Uterine smooth muscle cell (primary cell): ENCODE measurements at places on chromosomes 2 and 18. TPM values are rescaled to one million over a fixed set of nuclear protein-coding genes. Genes with fewer than 3 reads are reported as not detected.

The LOXL3 gene
- 12.1 and 28.0 TPM in 2 replicates for total RNA-seq

The APOB gene
- under 0.01 TPM in 2 replicates for total RNA-seq

The CHRND gene
- not detected in 2 replicates for total RNA-seq

The ZRANB3 gene
- total RNA-seq = 11.2 and 13.2 TPM in 2 replicates

The UNC80 gene
- total RNA-seq = under 0.01 TPM in 1 of 2 replicates, not detected in the other

The RND3 gene
- total RNA-seq = 1,131 and 2,039 TPM in 2 replicates

The PIEZO2 gene
- total RNA-seq = 0.12 and 0.44 TPM in 2 replicates

The REG3A gene
- not detected in 2 replicates for total RNA-seq

The SIX2 gene
- total RNA-seq = 1.00 and 1.1 TPM in 2 replicates

The DSG1 gene
- total RNA-seq = not detected in 2 replicates

The DSC1 gene
- not detected in 2 replicates for total RNA-seq

The BMP10 gene
- not detected in 2 replicates for total RNA-seq

The OTOS gene
- not detected in 2 replicates for total RNA-seq

The DHRS9 gene
- not detected in 2 replicates for total RNA-seq

The ABCG5 gene
- total RNA-seq = not detected in 2 replicates

The GDF7 gene
- 4.0 and 4.1 TPM in 2 replicates for total RNA-seq

The KCNJ13 gene
- total RNA-seq = not detected in 2 replicates

The DIS3L2 gene
- 21.9 and 25.8 TPM in 2 replicates for total RNA-seq

The PROM2 gene
- 0.11 and 0.25 TPM in 2 replicates for total RNA-seq

The MALL gene
- total RNA-seq = 18.1 and 59.2 TPM in 2 replicates

The PIKFYVE gene
- total RNA-seq = 38.1 and 44.8 TPM in 2 replicates

The HRH4 gene
- total RNA-seq = under 0.01 and 0.12 TPM in 2 replicates

The DTNA gene
- 12.5 and 17.2 TPM in 2 replicates for total RNA-seq

The CRYGD gene
- total RNA-seq = not detected in 2 replicates

The COLEC12 gene
- 7.2 and 13.2 TPM in 2 replicates for total RNA-seq

The WDR7 gene
- 27.6 and 30.3 TPM in 2 replicates for total RNA-seq

The ANKRD30BL gene
- total RNA-seq = not detected in 2 replicates

The DPYSL5 gene
- total RNA-seq = not detected in 2 replicates

The SKOR2 gene
- not detected in 2 replicates for total RNA-seq

The FBXO48 gene
- total RNA-seq = 0.37 and 0.66 TPM in 2 replicates

The XDH gene
- under 0.01 and 1.2 TPM in 2 replicates for total RNA-seq

The KCNG2 gene
- not detected in 2 replicates for total RNA-seq

The CCDC68 gene
- 1.8 and 1.9 TPM in 2 replicates for total RNA-seq

The MOGAT1 gene
- not detected in 2 replicates for total RNA-seq

The VWA3B gene
- total RNA-seq = not detected in 2 replicates

The KCNG3 gene
- under 0.01 TPM in 2 replicates for total RNA-seq

The SERPINB3 gene
- total RNA-seq = not detected in 2 replicates

The CDH20 gene
- under 0.01 TPM in 1 of 2 replicates, not detected in the other for total RNA-seq

The LMAN2L gene
- 24.0 and 33.0 TPM in 2 replicates for total RNA-seq

The ANKRD23 gene
- 2.0 and 2.4 TPM in 2 replicates for total RNA-seq

The NOL4 gene
- total RNA-seq = not detected in 2 replicates

The TCF7L1 gene
- 2.3 and 3.2 TPM in 2 replicates for total RNA-seq

The OTX1 gene
- 0.25 TPM in 1 of 2 replicates, not detected in the other for total RNA-seq

The ZNF236 gene
- total RNA-seq = 10.5 and 11.8 TPM in 2 replicates

The PCARE gene
- not detected in 2 replicates for total RNA-seq

The MFF gene
- 65.3 and 75.4 TPM in 2 replicates for total RNA-seq

The C2orf66 gene
- under 0.01 and 0.12 TPM in 2 replicates for total RNA-seq

The SESTD1 gene
- total RNA-seq = 16.6 and 19.2 TPM in 2 replicates

The RAB6C gene
- under 0.01 TPM in 1 of 2 replicates, not detected in the other for total RNA-seq

The CHN1 gene
- 5.4 and 10.8 TPM in 2 replicates for total RNA-seq

The ZNF397 gene
- total RNA-seq = 14.2 and 19.7 TPM in 2 replicates

The GPR17 gene
- not detected in 2 replicates for total RNA-seq

The ALPI gene
- total RNA-seq = not detected in 2 replicates

The TRIM54 gene
- total RNA-seq = 0.33 and 0.37 TPM in 2 replicates

The C2orf72 gene
- 0.12 and 0.22 TPM in 2 replicates for total RNA-seq

The CABYR gene
- total RNA-seq = 3.9 and 7.2 TPM in 2 replicates

The ARHGAP15 gene
- total RNA-seq = not detected in 2 replicates
